Fibroblast of villous mesenchyme (primary cell): ENCODE measurements at places on chromosomes 3 and 15. TPM values are rescaled to one million over a fixed set of nuclear protein-coding genes. Genes with fewer than 3 reads are reported as not detected.

- DNase-seq: peak; percentile 7
Measured at GRCh38 chr3:194423317-194423716, 24.3 kb upstream of the GP5 start.

DNA sequence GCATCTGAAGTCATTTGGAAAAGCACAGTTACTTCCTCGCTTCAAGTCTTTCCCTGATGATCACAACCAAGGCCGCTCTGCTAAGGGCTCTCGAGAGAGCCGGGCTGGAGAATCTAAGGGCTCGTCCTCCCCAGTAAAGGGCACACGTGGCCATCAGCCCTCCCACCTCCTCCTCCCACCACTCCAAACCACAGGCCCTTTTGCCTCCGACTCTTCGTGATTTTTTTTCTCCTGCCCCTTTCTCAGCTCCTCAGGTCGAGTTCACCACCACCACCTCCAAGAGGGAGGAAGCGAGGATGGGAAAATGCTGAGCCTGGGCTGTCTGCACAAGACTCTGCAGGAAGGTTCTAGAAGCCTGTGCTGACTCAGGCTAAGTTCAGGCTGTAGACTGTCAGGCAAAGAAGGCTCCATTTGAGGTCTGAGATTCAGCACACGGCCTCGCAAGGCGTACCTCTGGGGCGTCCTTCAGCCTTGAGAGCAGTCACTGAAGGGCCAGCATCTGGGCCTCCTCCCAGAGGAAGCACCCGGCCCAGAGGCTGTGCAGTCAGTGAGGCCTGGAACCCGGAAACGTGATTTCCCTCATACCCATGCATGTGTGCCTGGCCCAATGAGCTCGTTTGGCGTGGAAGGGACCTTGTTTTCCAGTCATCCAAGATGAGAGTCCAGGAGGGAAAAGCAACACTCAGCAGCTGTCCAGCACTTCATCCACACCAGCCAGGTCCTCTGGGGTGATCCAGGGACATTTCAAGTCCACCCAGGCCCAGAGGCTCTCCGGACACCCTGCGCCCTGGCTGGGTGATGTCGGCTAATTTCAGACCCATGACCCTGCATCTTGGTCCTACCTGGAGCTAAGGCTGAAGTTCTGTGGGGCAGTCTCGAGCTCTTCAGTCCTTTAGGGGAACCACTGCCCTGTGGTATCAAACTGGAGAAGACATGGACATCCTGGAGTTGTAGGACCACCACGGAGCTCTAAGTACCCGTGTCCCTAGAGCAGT is 196.8 kb downstream of the XXYLT1 start:
- DNase-seq: no peak

GRCh38 chr3:146972726-146973125 is 367.6 kb upstream of the PLSCR5 start:
- peak; percentile 3 for DNase-seq

DNA sequence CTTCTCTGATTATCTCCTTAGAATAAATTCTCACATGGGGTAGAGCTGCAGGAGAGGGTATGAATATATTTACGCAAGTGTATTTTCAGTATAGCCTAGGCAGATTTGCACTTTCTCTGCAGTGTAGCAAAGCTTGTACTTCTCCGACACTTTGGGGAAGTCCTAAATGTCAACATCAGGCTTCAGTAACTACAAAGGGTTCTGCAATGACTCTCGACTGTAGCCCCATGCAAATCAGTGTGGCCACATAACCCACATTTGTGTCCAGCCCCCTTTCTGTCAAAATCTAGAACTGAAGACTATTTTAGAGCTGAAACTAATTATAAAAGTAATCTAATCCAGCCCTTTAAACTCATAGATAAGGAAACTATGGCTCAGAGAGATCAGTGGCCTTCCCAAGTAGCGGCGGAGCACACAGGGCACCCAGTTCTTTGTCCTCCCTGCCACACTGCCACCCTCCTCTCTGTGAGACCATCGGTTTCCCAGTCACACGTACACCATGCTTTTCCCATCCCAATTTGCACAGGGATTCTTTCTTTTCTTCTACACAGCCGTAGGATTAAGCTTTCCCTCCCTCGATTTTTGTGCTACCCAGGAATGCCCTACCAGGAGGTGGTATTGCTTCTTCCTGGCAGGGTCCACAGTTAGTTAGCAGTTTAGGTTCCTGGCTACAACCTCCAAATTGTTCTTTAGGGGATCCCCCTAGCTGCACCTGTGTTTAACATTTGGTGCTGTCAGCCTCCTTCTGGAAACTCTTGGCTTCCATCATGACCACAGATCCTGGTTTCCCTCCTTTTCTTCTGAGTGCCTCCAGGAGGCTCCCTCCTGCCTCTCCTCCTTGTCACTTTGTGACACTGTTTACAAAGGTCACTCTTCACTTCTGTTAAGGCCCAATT is 22.9 kb downstream of the MRAS start:
- no peak for DNase-seq

DNA sequence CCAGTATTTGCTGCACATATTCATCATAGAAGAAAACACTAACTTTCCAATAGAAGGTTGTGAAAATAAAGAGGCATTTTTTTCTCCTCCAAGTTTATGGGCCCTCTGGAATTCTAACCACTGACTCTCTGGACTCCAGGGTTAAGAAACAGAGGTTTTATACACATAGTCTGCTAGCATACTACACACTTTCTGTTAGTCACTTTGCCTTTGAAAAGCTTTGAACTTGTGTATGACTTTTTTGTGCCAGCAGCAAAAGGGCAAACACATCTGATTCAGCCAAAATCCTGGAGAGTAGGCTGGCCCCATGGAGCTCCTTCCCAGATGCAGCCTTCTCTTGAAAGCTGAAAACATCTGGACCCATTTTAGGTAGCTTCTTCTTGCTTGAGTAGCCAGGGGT is 6.2 kb downstream of the ZIC4 start:
- DNase-seq: no peak

DNA sequence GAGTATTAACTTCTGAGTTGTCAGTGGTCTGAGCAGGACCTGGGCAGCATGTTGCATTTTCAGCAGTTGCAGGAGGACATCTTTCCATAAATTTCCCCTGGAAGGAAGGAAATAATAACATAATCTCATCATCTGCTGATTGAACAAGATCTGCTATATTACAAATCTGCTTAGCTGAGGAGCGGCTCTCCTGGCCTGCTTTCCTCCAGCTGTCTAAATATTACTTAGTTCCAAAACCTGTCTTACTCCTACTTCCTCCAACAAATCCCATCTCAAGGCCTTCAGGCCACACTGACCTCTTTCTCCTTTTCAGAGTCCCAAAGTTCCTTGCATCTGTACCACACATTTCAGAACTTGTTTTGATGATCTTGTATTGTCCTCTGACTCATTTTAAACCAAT is 364.4 kb upstream of the MCTP2 start:
- DNase-seq: no peak

Gene GOLGA6L9
- 1.3 TPM in 2 replicates for total RNA-seq
